Testis (tissue), 5 donors: ENCODE measurements at places on chromosomes 2 and 18. TPM values are rescaled to one million over a fixed set of nuclear protein-coding genes. Genes with fewer than 3 reads are reported as not detected.

The EVA1A gene
- 13.8 TPM for total RNA-seq

- DNase-seq: peak; percentile 82
These were observed 430 bp upstream of the CELF4 start for GRCh38 chr18:37565977-37566478.

GRCh38 chr18:25976554-25976953 lies 113.9 kb downstream of the SS18 start:
- no peak for DNase-seq

The STRADB gene
- total RNA-seq: 30.5 TPM

- DNase-seq: no peak
These were observed 1.3 kb upstream of the AKAIN1 start for GRCh38 chr18:5198311-5198710.

GRCh38 chr2:165003443-165004130 lies 48.3 kb upstream of the SLC38A11 start:
- DNase-seq: peak; percentile 56

- DNase-seq: no peak
These were observed 75.0 kb upstream of the RBM44 start for GRCh38 chr2:237723602-237724001.

The POTEJ gene
- 76.1 TPM for total RNA-seq

- DNase-seq: no peak
These were observed 52.3 kb upstream of the SNTG2 start for GRCh38 chr2:898319-898718.

DNA sequence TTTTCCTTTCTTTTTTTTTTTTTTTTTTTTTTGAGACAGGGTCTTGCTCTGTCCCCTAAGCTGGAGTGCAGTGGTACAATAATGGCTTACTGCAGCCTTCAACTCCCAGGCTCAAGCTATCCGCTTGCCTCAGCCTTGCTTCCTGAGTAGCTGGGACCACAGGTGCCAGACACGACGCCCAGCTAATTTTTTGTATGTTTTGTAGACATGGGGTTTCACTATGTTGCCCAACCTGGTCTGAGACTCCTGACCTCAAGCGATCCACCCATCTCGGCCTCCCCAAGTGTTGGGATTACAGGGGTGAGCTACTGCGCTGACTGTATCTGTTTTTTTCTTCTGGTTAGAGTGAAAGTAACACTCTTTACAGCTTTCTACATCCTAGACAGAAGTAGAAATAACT lies 240.3 kb upstream of the FBXO11 start:
- DNase-seq: no peak

GRCh38 chr2:118003396-118003824 lies 10.5 kb downstream of the CCDC93 start:
- peak; percentile 72 for DNase-seq

DNA sequence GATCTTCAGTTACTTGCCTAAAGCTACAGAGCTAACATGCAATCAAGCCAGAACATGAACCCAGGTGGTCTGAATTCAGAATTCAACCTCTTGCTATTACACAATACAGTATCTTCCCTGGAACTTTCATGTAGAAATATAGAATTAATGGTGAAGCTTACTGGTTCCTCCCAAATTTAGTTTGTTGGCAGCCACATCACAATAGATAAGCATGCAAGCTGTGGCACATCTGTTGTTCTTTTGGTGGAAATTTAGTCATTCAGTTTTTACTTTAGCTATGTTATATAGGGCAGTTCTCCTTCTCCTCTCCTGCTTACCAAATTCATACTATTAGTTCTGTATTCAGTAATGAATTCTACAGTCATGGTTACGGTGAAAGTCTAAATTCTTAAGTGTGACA lies 101.0 kb upstream of the RNF152 start:
- no peak for DNase-seq

The TXNDC2 gene
- total RNA-seq: 15.3 TPM

- no peak for DNase-seq
These were observed 111.0 kb downstream of the B3GNT2 start for GRCh38 chr2:62306751-62307468.

GRCh38 chr18:50994031-50994430 lies 26.2 kb downstream of the ELAC1 start:
- DNase-seq: no peak

The ALLC gene
- total RNA-seq: 8.1 TPM

- DNase-seq: no peak
These were observed at the start of gene CPO for GRCh38 chr2:206939340-206939739. Gene CPO, plus strand, starts transcription at chr2:206939518. Its CDS starts 82 bp downstream, at chr2:206939600.

- peak; percentile 4 for DNase-seq
These were observed 196.8 kb downstream of the NDUFA10 start for GRCh38 chr2:239828192-239828972.

DNA sequence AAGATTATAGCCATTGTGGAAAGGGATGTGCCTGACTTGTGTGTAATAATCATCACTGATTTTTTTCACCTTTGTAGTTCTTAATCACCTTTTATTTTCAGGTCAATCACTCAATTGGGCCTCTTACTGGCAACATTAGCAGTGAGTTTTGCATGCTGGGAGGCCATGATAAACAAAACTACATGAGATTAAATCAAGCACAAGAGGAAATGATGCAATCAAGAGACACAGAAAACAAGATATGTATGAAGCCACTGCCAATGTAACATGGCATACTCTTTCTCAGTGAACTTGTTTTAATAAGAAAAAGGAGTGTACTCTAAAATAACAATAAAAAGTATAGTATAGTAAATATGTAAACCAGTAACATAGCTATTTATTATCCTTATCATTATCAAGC lies 69.9 kb upstream of the FSIP2 start:
- no peak for DNase-seq

The CHRND gene
- total RNA-seq: 0.16 TPM

The TUBB8B gene
- 8.0 TPM for total RNA-seq

- no peak for DNase-seq
These were observed 45.9 kb upstream of the SIX2 start for GRCh38 chr2:45055162-45055605.

GRCh38 chr2:45688479-45689298 lies 37.2 kb downstream of the PRKCE start:
- DNase-seq: no peak

DNA sequence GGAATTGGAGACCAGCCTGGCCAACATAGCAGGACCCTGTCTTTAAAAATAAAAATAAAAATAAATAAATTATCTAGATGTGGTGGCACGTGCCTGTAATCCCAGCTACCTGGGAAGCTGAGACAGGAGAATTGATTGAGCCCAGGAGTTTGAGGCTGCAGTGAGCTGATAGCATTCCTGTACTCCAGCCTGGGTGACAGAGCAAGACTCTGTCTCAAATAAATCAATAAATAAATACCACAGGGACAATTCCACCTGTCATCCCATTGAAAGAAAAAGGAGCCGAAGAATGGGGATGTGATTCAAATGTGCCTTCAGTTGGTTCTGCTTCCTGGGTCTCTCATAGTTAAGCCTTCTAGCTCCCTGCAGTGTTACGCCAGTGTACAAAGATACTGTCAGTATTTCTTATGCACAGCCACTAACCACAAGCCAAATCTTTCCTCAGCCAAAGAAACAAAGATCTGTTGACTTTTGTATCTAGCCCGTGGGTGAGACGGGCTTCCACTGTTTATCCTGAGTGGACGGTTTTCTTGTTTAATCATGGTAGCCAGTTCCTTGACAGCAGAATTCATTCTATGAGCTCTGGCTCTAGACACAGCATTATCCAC lies 12.6 kb downstream of the LGALSL start:
- no peak for DNase-seq

DNA sequence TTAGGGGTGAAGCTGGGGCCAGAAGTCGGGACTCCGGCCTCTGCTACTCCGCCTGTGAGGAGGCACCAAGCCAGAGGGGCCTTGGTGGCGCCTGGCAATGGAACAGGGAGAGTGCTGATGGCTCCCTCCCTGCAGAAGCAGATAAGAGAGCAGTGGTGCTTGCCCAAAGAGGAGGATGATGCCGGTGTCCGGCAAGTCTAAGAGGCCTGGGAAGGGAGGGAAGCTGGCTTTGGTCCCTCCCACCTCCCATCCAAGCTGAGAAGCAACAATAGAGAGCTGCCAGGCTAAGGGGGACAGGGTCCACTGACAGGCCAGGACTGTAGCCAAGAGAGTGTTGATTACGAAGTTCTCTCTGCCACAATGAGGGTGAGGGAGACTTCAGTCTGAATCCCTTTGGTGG lies 479.5 kb downstream of the TNS1 start:
- peak; percentile 18 for DNase-seq

- no peak for DNase-seq
These were observed 775.3 kb downstream of the CPS1 start for GRCh38 chr2:211331736-211332135.

GRCh38 chr2:51224790-51225189 lies 192.9 kb upstream of the NRXN1 start:
- DNase-seq: no peak

DNA sequence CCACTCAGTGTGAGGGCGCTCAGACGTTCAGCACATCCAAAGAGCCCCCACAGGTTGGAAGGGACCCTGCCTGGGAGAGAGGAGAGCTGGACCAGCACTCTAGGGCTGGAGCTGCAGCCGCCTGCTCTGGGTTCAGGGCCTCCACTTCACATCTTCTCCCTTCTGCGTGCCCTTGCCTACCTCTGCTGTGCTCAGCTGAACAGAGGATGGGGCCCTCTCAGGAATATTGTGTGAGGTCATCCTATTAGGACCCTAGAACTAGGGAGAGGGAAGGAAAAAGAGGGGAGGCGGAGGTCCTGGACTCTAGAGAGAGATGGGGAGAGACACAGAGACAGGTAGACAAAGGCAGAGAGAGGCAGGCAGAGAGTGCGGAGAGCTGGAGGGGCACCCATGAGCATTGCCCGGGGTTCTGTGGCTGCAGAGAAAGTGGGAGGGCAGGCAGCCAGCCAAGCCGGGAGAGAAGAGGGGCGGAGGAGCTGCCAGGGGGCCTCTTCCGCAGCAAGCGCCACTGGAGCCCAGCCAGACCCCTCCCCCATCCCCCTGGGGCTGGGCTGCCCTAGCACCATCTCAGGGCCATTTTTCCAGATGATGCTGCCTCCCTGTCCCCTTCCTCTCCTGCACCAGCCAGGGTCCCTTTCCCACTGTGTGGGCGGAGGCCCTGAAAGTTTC lies 8.3 kb upstream of the TNS1 start:
- no peak for DNase-seq

The LYG2 gene
- 0.43 TPM for total RNA-seq

The MC2R gene
- not detected for total RNA-seq

GRCh38 chr2:209334188-209335017 lies 89.4 kb upstream of the MAP2 start:
- DNase-seq: peak; percentile 72

DNA sequence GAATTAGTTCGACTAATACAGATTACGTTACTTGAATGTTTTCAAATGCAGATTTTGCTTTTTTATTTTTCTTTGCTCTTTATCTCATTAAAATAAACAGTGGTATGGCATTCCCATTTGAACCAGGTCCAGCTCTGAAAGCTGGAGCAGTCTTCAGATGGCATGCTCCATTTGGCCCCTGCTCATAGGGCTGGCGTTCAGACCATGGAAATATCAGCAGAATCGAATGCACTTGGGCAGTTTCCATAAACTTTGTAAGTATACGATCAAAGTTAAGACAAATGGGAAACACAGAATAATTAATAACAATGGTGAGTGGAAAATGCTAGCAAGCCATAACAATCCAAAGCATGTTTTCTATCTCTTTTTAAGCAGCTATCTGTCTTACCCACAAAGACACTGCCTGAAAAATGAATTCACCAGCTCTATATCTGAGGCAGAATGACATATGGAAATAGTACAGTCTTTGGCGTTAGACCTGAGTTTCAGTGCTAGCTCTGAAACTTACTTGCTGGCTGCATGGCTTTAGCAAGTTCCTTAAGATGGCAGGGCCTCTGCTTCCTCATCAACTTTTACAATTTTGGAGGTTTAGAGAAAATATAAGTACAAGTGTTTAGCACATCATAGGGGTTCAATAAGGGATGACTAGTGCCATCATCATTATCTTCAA lies 131.6 kb downstream of the BCL2 start:
- DNase-seq: no peak

DNA sequence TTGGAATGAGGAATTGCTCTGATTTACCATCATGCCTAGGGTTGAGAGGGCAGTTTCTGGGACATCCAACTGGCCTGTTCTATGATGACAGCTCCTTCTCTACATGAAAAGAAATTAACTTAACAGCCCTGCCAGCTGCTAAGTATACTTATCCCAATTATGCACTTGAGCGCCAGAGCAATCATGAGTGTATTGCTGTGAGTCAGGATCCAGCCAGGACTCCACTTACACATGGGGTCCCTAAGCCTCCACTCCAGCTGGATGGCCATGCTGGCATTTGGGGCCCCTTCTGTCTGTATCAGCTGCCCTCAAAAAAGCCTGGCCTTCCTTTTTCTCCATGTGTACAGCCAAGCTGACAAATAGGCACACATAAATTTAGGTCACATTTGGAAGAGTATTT lies 481.9 kb downstream of the TMX3 start:
- DNase-seq: no peak

DNA sequence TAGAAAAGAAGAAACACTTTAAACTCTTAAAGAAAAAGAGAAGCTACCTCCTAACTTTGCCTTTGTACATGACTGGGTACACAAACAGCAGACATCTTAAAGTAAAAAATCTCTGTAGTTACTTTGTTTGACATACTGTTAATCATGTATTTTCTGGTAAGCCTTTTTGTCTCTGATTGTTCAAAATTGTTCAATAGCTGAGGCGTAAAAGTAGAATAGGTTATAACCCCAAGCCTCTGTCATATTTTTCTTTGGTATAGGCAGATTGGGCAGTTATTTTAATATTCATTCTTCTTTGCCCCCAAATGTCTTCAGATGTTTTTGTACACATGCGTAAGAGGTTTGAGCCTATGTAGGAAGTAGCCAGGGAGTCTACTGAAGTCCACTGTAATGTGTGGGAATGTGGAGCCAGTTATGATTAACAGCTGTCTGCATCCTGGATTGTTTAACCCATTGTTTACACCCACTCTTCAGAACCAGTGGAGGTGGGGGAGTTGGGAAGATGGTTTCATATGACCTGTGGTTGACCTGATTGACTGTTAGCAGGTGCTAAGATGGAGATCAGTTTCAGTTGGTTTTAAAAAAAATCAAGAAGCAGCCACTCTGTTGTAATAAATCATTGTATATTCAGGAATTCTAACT lies 150.5 kb downstream of the TANC1 start:
- no peak for DNase-seq

DNA sequence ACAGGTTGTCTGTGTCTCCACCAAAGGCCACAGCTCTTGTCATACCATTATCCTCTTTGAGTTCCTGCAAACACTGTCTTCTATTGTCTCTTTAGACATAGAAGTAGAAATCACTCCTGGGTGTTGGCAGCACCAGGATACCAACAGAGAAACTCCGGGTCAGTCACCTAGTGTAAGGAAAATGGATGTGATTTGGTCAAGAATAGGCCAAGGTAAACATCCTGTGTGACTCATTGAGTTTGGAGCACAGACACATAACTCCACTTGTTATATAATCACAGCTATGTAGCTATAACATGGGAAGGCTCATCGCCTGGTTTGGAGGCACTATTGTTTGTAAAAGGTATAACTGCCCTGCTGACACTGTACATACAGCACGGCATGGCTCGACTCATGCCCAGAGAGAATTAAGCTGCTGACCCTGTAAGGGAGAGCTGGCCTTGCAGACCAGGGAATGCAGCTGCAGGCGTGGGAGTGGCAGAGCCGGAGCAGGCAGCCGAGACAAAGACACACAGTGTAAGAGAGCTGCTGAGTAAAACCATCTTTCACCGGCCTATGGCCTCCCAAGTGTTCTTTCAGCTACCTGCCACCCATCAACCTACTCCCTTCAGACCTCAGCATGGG lies 3.4 kb upstream of the TXNL1 start:
- DNase-seq: peak; percentile 80

The ITPRID2 gene
- 190 TPM for total RNA-seq

The ZBTB7C gene
- total RNA-seq: 65.4 TPM
